Fibroblast of mammary gland (primary cell): ENCODE measurements at places on chromosomes 5 and 9.

GRCh38 chr5:25006734-25007133 is 362.0 kb upstream of the CDH10 start:
- no peak for DNase-seq

DNA sequence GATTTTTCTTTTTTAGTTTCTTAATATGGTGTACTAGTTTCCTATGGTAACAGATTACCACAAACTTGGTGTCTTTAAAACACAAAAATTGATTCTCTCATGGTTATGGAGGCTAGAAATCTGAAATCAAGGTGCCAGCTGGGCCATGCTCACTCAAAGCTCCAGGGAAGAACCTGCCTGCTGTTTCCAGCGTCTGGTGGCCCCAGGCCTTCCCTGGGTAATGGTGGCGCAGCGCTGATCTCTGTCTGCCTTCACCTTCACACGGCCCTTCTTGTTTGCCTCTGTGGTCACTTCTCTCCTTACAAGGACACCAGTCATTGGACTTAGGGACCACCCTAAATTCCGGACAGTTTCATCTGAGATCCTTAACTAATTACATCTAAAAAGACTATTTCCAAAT is 70.5 kb upstream of the GFPT2 start:
- no peak for DNase-seq

- no peak for DNase-seq
Observed at GRCh38 chr5:142181547-142182163, 73.1 kb downstream of the NDFIP1 start.

- no peak for DNase-seq
Observed at GRCh38 chr5:118882666-118883065, 105.7 kb downstream of the DTWD2 start.

GRCh38 chr5:31464081-31464480 is 67.8 kb downstream of the DROSHA start:
- DNase-seq, result no peak

DNA sequence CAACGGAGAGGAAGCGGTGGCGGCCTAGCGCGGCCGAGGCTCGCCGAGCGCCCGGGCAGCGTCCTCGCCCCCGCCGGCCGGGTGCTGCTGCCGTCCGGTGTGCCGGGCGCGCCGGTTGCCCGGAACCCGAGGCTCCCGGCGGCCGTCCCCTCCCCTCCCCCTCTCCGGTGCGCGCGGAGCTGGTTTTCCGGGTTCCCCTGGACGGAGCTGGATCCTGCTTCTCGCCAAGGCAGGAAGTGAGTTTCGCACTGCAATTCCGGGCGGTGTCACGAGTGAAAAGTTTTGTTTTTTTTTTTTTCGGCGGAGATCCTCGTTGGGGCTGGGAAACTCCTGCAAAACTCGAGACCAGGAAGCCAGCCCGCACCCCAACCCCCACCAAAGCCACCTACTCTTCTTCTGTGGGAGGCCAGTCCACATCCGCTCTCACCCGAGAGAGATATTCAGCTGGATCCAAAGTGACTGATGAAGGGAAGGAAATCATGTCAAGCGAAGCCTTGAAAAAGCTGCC is at the start of gene ERBIN:
TSS of gene ERBIN (plus strand) at position 300 of the 508 bp plus-strand sequence. CDS start 66,144 bp downstream, outside the sequence.
- peak; percentile 78 for DNase-seq

DNA sequence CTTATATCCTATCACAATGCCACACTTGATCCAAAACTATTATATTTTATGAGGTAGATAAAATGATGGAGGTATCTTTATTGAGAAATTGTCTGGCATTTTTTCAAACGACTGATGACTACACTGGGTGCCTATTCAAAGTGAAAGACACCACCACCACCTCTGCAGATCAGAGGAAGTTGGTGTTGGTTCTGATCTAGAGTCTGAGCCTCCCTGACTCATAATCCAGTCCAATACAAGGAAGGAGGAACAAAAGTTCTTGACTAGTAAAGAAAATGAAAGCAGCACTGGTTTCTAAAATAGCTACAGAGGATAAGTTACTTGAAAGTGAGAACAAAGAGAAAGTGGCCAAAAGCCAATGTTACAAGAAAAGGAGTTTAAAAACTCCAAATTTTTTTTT is 139.9 kb downstream of the RFX3 start:
- DNase-seq, result no peak

DNA sequence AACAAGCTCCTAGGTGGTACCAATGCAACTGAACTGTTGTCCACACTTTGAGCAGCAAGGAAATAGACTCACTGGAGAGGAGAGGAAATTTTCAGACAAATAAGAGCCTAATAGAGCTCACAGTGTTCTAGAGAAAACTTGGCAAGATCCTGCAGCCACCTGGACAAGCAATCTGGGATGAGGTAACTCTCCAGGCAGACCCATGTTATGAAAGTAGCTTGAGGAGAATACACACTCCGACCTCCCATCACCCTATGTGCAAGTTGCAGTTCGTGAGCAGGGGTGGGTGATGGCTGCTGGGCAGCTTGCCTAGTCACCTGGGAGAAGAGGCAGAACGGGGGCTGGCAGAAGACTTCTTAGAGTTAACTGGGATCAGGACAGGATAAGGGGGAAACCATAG is 102.2 kb downstream of the KLF4 start:
- DNase-seq, result no peak

- no peak for DNase-seq
Observed at GRCh38 chr9:127789179-127789578, 3.3 kb downstream of the CDK9 start.

GRCh38 chr5:8517456-8517855 is 648.5 kb downstream of the MTRR start:
- no peak for DNase-seq

GRCh38 chr5:139245637-139246339 is 47.6 kb upstream of the SIL1 start:
- DNase-seq, result no peak
